ENCODE measurements at places on chromosomes 2 and 18.
A peak's percentile ranks its signal among the peaks of the same experiment; 100 is the strongest.

GRCh38 chr2:50951437-50951836, 80.5 kb downstream of the NRXN1 start:
- DNase-seq: no peak

DNA sequence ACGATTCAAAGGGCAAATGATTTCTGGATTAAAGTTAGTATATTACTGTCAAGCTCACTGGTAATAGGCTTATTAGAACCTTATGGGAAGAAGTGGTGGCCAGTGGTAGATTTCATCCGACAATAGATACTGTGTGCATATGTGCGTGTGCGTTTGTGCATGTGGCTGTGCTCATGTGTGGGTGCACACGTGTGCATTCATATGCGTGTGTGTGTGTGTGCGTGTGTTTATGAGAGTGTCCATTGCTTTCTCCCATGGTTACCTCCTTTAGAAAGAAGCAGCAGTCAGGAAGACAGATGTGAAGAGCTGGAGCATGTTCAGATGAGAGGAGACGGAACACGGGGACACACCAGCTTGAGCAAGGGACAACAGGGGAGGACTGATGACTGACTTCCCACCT, 8.9 kb upstream of the MROH2A start:
- DNase-seq: no peak

- no peak for DNase-seq
Observed at GRCh38 chr2:241720099-241720498, 14.3 kb upstream of the D2HGDH start.

- no peak for DNase-seq
Observed at GRCh38 chr18:42258301-42258965, 303.4 kb downstream of the PIK3C3 start.

DNA sequence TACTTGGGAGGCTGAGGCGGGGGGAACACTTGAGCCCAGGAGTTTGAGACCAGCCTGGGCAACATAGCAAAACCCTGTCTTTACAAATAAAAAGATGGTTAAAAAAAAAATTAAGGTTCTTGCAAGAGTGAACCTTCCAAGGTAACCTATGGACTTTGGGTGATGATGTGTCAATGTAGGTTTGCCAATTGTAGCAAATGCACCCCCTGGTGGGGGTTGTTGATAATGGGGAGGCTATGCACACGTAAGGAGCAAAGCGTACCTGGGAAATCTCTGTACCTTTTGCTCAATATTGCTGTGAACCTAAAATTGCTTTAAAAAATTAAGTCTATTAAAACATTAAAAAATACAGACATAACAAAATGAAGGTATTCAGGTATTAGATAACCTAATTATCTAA, 70.4 kb downstream of the CWC22 start:
- DNase-seq: peak; percentile 72

GRCh38 chr2:75610671-75611070, 35.9 kb upstream of the MRPL19 start:
- DNase-seq: no peak

DNA sequence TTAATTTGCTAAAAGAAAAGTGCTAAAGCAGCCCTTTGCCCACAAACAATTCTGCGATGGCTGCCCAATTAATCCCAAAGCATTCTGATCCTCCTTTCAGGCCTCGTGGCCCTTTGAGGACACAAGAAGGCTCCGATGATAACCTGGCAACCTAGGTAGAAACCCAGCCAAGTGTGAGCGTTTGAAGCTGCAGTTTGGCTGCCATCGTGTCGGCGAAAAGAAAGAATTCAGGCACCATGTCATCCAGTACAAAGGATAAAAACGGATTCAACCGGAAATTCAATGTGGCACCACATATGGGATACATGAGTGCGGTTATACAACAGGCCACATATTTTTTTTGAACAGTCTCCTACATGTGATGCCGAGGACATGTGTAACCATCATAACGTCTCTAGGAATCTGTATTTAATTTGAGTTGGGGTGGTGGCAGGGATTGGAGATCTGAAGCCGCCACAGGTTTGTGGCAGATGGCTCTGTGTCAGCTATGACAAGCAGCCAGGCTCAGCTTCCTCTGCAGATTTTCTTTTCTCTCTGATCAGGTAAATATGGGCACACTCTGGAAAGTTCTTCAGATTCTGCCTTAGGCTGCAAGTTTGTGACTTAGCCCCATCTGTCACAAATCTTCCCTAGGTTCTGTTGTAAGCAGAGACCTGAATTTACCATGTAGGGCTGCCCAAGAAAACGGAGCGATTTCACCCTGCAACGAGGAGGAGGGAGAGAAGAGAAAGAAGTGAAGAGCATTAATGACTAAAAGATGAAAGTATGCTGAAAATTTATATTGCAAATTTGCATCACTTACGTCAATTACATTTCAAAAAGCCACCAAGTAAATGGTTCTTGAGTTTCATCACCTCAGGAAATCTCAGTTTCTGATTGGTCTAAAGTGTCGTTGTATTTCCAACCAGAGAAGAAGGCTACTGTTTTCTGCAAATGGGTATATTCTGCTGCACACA, 573.2 kb downstream of the ZEB2 start:
- no peak for DNase-seq

DNA sequence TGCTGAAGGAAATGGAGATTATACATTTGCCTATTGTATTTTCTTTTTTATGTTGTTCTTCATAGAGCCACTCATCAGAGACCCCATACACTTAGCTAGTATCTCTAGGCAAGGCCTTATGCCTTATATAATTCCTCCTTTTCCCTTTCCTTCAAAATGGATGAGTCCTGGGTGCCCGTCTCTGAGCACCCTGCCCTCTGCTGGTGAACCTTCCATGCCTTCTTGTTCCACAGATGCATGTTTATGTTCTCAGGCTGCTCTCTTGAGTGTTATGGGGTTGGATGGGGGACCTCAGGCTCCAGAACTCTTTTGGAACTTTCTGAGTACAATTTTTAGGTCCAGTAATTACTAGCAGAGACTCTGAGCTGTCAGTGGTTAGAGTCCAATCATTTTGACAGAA, 368.6 kb upstream of the SPRED2 start:
- peak; percentile 51 for DNase-seq

DNA sequence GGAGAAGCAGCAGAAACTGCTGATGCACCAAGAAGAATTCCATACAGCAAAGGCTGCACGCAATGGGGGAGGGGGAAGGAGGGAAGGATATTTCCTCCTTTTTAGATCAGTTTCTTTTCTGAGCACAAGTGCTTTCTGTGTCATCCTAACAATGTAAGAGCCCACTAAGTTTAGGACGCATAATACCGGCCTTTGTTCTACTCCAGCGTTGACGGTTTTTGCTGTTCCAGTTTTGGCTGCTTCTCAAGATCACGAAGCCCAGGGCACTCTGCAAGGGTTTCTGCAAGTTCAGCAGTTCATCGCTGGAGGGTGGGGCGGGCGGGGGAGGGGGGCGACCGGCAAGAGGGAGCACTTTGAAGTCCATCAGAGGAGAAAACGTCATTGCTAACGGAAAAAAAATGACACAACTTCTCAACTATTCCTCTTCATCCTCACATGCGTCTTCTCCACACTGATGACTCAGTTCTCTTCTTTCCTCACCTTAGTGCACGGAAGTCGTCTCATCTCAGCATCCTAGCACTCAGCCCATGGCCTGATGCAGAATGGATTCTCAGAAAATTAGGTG, 8.7 kb downstream of the FAM178B start:
- no peak for DNase-seq

- no peak for DNase-seq
Observed at GRCh38 chr2:226256709-226257376, 542.8 kb downstream of the IRS1 start.

GRCh38 chr18:51275712-51276476, 78.4 kb upstream of the MEX3C start:
- DNase-seq: no peak

GRCh38 chr18:34993289-34993688, 47.9 kb upstream of the MAPRE2 start:
- peak; percentile 54 for DNase-seq

DNA sequence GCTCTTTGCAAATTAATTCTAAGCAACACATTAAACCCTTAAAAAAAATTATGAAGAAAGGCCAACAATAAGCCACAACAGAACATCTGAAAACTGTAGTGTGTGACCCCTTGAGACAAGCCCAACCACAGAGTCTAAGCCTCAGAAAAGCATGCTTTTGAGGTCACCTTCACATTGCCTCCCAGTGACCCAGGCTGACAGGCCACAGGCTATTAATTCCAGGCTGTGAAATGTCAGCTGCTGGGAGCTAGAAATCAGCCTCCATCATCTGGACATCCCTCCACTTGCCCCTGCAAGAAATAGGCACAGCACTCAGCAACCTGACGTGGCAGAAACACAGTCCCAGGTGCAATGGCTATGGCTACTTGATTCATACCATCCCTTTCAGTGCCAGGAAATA, 179.4 kb upstream of the ZFP36L2 start:
- DNase-seq: no peak

Measured in Karpas-422 (cell line).